ENCODE measurements at places on chromosomes 6 and 20. TPM values are rescaled to one million over a fixed set of nuclear protein-coding genes. Genes with fewer than 3 reads are reported as not detected.
A peak's percentile ranks its signal among the peaks of the same experiment; 100 is the strongest.

Gene HNF4A
- not detected for total RNA-seq

Gene BMP5
- total RNA-seq = not detected

Gene CENPQ
- total RNA-seq = 17.3 TPM

Gene RIMS1
- total RNA-seq = not detected

Gene CRIP3
- total RNA-seq = not detected

DNA sequence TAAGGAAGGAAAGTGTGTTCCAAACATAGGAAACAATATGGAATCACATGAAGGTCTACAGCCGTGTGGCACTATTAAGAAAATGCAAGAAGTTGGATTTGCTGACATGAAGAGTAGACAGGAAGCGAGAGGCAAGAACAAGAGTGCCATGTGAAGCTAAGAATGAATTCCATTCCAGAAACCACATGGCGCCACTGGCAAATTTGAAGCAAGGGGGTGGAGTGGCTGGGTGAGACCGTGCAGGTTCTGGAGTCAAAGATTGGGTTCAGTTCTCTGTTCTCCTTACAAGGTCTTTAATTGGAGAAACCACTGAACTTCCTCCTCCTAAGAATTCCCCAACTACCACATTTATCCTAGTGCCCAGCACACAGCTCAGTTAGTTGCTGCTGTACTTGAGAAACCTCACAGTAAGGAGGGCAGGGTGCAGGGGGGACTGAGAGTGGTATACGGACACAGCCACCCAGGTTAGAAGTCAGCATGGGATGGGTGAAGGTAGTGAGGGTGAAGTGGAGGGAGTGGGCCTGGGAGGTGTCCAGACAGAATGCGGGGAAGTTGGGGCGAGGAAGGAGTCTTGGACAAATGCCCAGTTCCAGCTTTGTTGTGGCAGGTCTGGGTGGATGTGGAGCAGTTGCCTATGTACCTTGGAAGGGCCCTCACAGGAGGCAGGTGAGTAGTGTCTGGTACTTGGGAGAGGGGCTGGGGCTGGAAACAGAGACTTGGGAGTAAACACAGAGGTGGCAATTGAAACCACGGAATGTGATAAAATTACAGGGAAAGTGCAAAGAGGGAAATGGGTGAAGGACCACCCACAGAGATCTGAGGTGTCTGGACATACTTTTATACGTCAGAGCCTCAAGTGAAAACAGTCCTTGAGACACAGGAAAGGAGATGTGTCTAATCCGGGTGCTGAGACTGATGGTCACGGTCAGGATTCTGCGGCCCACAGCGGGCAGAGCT lies 14.3 kb downstream of the LYRM4 start:
- DNase-seq = no peak

GRCh38 chr20:38406476-38406875 lies 28.7 kb downstream of the SNHG17 start:
- no peak for DNase-seq

DNA sequence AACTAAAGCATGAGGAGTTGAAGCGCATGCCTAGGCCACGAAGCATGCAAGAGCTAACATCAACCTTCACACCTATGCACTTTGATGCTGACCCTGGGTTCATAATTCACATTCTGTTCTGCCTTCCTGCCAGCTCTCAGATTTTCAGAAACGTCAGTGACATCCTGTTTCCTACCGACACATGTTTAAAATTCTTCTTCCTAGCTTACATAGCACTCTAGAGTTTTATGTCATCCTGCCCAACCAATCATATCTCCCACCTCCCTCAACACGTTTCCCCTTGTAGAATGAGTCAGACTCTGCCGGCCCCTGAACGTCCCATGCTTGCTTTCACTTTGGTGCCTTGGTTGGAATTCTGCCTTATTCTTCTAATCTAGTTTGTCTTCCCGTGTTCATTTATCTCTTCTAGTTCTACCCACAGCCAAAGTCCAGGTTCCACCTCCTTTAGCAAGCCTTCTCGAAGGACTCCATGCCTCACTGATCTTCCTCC lies 97.2 kb upstream of the MAP7 start:
- DNase-seq = peak; percentile 11

- no peak for DNase-seq
These were observed 53.3 kb downstream of the GRM4 start for GRCh38 chr6:34092631-34093030.

GRCh38 chr6:41056768-41057490 lies 3.9 kb downstream of the APOBEC2 start:
- DNase-seq = no peak

DNA sequence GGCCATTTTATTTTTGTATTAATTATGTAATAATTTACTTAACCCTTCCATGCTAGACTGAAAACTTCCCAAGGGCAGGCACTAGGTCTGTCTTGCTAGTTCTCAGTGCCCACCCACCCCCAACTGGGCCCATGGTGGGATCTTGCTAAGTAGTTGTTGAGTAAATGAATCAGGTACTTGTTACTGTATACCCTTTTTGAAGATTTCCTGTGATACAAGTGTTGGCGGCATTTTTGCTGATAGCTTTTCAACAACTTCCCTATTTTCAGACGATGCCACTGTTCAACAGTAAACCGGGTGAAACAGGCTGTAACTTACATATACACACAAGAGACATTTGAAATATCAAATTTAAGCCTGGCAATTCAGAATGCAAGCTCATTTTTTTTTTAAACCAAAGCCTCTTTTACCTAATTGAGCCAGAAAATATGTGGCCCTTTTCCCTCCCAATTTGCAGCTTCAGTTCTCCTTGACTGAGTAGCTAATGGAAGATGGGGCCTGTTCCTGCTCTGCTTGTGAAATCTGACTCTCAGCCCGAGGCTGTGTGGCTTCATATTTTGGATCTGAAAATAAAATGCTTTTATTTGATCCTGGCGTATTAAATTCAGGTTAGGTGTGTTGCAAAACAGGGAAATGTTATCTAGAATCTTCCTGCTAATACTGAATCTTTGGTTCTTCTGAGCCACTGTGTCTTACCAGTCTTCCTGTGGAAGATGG lies 288.3 kb downstream of the NRN1 start:
- no peak for DNase-seq

DNA sequence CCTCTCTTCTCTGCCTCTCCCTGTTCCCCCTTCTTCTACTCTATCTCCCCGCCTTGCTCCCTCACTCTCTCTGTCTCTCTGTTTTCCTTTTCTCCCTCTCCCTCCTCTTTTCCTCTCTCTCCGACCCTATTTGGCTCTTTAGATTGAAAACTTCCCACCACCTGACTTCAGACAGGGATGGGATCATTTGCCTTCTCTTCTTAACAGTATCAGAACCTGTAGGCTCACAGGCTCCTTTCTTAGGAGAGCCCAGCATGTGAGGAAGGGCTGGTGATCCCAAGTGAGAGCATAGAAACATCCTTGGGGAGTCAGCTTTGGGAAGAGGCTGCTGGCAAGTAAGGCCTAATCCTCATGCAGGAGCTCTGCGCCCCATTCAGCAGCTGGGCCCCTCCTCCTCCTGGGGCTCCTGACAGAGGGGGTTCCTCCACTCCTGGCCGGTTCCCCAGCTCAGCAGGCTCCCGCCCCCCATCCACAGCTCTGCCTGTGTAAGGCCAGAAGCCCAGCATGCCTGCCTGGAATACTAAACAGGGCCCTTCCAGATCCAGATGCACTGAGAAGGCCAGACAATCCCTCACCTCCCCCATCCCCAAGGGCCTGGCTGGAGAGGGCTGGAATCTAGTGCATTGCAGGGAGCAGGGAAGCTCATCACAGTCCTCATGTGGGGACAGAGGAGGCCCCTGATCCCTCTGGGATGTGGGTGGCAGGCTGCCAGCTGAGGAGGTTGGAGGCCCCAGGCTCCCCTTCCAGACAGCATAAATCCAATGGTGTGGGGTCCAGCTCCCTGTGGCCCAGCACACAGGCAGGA lies 93.4 kb downstream of the PTPRT start:
- DNase-seq = no peak

DNA sequence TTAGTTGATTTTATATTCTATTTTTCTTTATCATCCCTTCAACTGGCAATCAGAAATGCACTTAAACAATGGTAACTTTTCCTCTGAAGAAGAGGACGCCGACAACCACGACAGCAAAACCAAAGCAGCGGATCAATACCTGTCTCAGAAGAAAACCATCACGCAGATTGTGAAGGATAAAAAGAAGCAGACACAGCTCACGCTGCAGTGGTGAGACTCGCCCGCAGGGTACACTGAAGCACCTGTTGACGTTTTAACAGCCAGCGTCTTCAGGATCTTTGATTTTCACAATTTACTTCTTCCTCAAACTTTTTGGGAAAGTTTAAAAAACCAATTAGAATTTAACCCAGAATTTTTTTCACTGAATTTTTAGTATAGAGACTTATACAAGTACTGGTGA lies 701 bp downstream of the RFX6 start:
- no peak for DNase-seq

DNA sequence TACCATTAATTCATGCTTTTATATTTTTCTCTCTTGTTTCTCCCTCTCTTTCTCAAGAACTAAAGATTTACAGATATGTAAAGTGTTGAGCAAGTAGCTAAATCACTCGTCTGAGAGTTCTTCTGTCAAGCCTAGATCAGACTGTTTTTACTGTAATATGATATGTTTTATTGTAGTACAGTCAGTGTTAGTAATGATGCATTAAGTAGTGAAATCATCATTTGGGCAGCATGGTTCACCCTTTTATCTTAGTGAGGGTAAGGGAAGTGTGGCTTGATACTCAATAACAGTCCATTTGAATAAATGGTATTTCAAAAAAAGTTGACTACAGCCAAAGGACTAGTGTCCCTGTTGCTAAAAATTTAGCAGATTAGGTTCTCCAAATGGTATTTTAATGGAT lies 9.2 kb downstream of the CYB5R4 start:
- no peak for DNase-seq

GRCh38 chr6:109075934-109076333 lies 18.7 kb downstream of the SESN1 start:
- no peak for DNase-seq

DNA sequence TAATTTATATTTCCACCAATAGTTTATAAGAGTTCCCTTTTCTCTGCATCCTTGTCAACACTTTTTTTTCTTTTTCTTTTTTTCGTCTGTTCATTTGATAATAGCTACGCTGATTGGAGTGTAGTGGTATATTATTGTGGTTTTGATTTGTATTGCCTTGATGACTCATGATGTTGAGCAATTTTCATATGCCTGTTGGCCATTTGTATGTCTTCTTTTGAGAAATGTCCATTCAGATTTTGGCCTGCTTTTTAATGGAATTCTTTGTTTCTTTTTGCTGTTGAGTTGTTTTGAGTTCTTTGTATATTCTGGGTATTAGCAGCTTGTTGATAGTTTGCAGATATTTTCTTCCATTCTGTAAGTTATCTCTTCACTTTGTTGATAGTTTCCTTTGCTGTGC lies 773.4 kb downstream of the KIF16B start:
- no peak for DNase-seq

DNA sequence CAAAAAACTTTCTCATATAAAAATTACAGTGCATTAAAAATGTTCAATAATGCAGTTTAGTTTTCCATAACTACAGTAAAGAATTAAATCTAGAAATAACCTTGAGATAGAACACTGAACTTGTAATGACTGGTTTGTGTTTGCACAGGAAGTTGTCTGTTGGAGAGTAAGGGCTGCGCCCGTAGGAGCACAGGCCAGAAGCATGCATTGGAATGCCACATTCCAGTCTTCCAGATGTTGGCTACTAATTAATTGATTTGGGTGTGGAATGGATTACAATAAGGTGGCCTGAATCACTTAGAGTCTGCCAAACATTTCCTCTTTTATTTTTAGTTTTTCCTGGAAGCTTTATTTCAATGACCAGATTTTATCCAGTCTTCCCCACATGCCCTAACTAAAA lies 582.6 kb upstream of the MMS22L start:
- no peak for DNase-seq

- DNase-seq = no peak
These were observed 55.5 kb downstream of the TRAF3IP2 start for GRCh38 chr6:111550195-111550594.

GRCh38 chr6:130098317-130098716 lies 79.9 kb downstream of the L3MBTL3 start:
- no peak for DNase-seq

DNA sequence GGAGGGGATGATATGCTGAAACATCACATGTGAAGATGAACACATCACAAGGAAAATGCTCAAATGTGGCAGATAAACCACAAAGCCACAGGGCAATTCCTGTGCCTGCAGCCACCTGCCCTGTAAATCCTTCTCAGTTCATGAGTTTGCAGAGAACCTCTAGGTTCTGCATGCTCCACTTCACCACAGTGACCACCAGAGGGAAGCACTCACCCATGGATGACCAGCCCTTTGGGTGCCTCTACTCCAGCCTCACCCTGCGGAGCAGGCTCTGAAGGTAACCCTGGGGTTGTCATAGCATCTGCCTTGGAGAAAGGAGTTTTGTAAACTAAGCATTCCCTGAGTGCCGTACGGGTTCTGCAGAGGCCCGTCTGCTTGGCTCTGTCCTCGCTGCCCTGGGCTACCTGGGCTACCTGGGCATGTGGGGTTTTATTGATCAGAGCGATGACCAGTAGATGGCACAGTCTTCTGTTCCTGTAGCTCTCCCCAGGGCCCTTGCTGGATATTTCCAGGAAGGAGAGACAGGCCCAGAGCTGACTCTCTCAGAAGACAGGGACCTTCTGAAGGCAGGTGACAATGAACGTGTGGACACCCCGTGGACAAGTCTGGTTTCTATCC lies 31.7 kb upstream of the CST1 start:
- DNase-seq = no peak

DNA sequence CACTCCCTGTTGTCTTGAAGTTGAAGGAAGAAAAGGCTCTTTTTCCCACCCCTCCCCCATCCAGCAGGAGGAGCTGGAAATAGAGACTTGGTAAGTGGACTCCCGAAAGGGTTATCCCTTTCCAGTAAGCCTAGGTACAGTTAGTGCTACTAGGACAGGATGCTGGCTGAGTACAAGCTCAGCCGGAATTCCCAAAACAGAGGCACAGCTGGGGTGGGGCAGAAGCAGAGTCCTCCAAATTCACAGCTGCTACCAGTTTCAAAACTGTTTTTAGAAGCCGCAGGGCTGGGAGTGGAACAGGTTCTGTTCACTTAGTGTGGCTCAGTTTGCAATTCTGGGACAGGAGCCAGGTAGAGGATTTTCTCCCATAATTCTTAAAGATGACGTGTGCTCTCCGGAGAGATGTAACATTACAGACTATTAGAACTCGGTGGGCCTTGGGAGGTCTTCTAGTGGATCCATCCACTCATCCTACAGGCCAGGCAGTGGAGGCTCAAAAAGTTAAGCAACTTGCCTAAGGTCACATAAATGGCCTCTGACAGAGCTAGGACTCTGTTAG lies 19.0 kb upstream of the UTRN start:
- DNase-seq = no peak

- no peak for DNase-seq
These were observed 64.9 kb upstream of the BTBD3 start for GRCh38 chr20:11852811-11853210.

DNA sequence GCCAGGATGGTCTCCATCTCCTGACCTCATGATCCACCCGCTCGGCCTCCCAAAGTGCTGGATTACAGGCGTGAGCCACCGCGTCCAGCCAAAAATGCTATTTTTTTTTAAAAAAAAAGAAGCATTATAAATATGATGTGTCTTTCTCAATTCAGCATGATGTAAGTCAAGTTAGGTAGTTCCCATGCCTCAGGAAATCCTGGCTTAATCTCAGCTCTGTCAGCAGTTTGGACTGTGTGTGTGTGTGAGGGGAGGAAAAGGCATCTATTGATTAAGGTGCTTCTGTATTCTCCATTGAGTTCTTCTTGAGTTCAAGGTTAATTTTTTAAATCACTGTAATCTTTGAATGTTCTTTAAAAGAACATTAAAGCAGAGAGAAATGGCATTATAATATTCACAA lies 51.5 kb downstream of the GMDS start:
- DNase-seq = no peak

Measured in CD8-positive, alpha-beta memory T cell (primary cell).